ENCODE measurements at places on chromosomes 13 and 19.

GRCh38 chr13:74747186-74747955 lies 613.2 kb upstream of the KLF12 start:
- no peak for DNase-seq

- no peak for DNase-seq
Observed at GRCh38 chr13:51534041-51534817, 50.0 kb upstream of the WDFY2 start.

GRCh38 chr19:49590971-49591730 lies at the start of gene PRR12:
PRR12 (plus strand) TSS chr19:49591182; CDS start chr19:49591655, 473 bp downstream.
- DNase-seq = peak; percentile 50

GRCh38 chr19:20250627-20251026 lies 83.6 kb downstream of the ZNF486 start:
- no peak for DNase-seq

DNA sequence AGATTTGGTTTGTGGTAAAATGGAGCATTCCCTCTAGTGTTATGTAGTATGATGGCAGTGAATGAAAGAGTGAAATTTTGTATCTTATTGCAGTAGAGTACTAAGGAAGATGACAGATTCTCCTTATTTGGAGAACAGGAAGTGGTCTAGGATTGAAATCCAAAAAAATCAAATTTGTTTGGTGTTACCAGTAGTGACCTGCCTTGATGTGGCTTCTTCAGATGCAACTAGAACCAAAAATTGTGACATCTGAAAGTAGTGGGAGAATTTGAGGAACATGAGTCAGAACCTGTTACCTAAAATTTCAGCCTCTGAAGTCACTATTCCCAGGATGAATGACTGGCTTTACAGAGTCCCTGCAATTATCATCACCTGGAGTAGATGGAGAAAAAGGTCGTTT lies 165.9 kb downstream of the KLF5 start:
- DNase-seq = no peak

GRCh38 chr19:50836543-50837195 lies 3.3 kb upstream of the KLK15 start:
- no peak for DNase-seq
